ENCODE measurements at places on chromosomes 2 and 18.

- no peak for DNase-seq
These were observed 117.3 kb downstream of the GALR1 start for GRCh38 chr18:77366720-77367641.

GRCh38 chr2:207390302-207391095 lies 139.3 kb upstream of the CREB1 start:
- DNase-seq: no peak

- no peak for DNase-seq
These were observed 228.5 kb upstream of the ZEB2 start for GRCh38 chr2:144748443-144748842.

DNA sequence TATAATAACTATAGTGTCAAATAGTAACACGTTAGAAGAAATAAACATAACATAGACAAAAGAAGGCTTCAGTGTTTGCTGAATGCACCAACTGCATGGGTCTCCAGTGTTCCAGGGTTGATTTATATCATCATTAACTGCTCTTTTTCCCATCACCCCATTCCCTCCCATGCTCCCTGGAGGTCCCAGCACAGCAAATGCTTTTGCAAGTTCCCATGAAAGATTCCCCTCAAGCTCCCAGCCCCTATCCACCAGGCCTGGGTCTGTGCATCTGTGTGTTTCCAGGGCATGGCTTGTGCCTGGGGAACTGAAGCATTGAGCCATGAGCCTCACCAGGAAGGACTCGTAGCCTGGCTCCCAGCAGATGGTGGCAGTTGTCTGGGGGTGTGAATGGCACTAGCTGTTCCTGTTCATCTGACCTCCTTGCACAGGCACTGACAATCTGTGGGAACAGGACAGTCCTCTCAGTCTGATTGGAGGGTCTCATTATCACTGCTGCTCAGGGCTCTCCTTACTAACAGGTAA lies 164.6 kb upstream of the RMP24 start:
- no peak for DNase-seq

DNA sequence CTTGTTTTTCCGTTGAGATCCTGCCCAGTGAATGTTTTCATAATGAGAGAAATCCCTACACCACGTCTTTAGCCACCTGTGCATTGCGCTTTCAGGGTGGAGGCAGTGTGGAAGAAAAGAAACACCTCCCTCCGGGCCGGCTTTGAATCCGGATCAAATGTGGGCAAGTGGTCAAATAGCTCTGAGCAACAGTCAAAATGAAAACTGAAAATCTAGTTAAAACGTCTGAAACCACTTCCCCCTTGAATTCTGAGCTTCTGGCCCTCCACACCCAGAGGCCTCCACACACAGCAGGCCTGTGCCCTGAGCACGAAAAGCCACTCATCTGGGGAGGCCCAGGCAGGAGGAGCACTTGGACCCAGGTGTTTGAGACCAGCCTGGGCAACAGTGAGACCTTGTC lies 263.6 kb upstream of the SALL3 start:
- no peak for DNase-seq

- no peak for DNase-seq
These were observed 96.2 kb upstream of the SNTG2 start for GRCh38 chr2:854460-854859.

DNA sequence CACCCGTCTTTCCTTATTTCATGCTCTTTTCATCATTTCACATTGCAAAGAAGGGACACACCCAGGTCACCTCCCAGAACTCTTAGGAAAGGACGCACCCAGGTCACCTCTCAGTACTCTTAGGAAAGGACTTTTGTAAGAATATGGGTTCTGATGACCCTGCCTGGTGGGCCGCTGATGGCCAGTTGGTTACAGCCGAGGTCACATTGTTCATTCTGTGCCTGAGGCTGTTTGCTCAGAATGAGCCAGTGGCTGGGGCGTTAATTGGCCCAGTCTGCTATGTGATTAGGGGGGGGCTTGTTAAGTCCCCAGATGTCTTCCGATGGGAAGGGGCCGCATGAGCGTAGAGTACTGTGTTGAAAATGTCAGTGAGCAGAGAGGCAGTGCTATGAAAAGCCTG lies 9.4 kb downstream of the MLPH start:
- DNase-seq: no peak

DNA sequence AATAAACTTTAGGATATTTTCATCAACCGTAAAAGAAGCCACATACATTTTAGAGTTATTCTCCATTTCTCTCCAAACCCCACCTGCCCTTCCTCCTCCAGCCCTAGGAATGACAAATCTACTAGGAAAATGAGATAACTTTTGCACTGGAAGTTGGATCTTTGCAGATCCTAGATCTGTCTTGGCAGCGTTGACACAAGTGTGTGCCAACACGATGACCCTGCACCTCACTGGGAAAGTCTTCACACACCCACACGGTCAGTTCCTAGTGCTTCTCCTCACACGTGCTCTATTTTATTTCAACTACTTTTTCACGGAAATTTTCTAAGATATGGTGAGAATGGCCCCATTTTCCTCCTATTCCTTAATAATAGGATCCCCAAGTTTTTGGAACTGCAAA lies 14.1 kb upstream of the HPCAL1 start:
- no peak for DNase-seq

GRCh38 chr18:22624176-22624575 lies 206.5 kb upstream of the CTAGE1 start:
- DNase-seq: no peak

GRCh38 chr2:225137971-225138370 lies 95.7 kb upstream of the DOCK10 start:
- no peak for DNase-seq

- DNase-seq: no peak
These were observed 198.6 kb downstream of the MEMO1 start for GRCh38 chr2:31812051-31812798.

- no peak for DNase-seq
These were observed 229.4 kb upstream of the SMAD2 start for GRCh38 chr18:48159816-48160215.

GRCh38 chr2:109466674-109467575 lies 146.8 kb downstream of the SEPTIN10 start:
- DNase-seq: no peak

GRCh38 chr2:104977958-104978357 lies 59.9 kb upstream of the MRPS9 start:
- no peak for DNase-seq

DNA sequence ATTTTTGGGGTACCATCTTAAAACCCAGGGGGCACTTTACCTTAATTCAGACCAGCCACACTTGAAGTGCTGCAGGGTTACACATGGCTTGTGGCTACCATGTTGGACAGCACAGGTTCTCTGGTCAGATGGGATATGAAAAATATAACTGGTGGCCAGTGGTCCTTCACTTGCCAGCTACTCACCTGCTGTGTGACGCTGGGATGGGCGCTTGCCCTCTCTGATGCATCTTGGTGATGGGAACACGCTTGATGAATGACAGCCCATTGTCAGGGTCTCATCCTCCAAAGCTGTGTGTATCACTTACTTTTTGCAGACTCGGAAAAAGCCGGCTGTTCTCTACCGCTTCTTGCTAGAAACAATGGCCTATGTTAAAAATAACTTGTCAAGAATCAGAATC lies 22.5 kb downstream of the HJURP start:
- no peak for DNase-seq

DNA sequence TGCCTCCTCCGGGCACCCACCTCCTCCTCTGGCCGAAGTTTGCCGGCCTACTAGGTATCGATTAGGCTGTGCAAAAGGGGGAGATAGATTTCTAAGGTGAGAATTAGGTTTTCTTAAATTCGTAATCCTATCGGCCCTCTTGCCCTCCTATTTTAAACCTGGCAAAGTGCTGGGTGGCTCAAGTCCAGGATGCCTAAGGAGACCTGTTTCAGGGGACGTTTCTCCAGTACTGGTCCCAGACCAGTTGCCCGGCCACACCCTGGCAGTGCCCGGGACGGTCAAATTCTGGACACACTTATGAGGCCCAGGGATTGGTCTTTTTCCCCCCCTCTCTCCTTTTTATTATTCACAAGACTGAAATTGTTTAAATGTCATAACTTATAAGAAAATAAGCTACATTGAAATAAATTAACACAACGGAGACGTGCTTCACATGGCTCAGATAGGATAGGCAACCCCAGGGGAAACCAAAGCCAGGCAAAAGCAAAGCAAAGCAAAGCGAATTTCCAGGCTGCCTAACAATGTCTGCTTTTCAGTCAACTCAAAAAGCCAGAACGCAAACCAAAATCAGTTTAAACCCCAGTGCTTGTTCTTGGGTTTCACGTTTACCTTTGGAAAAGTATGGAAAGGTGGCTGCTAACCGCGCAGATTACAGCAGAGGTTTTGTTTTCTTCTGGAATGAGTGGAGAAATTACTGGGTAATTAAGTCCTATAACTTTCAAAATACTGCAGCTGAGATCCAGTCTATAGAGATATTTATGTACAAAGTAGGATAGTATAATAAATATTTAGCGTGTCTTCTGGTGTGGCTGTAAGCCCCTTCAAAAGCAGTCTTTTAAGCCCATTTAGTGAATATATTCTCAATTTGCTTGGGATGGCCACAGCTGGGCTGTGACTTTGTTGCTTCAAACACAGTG lies 3.0 kb downstream of the GBX2 start:
- DNase-seq: no peak

DNA sequence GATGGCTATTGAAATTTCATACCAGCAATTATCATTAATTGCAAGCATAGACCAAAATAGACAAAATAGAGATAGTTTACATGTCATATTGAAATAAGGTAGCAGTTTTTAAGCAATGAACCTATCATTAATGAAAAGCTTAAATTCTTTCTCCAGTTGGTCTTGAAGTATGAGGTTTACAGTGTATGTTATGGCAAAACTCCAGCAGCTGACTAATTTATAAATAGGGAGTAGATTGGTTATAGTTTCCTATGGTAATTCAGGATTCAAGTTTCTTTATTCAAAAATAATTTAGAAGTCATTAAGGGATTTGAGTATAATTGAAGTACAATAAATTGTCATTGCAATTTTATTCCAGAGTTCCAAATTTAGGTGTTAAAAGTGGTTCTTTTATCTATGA lies 69.6 kb upstream of the COL5A2 start:
- no peak for DNase-seq

DNA sequence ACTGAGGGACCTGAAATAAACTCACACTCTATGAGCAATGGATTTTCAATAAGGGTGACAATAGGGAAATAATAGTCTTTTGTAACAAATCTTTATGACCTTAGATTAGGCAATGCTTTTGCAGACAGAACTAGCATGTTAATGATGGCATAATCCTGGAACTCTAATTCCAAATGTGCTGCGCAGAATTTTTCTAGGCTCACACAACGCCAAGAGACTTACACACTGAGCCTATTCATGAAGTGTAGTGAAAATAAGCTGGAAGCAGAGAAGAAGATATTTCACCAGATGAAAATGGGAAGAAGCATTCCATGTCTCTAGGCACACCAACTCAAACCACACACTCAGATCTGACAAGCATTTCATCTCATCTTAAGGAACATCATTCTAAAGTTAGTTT lies 178.5 kb downstream of the L3MBTL4 start:
- no peak for DNase-seq

Data from stimulated activated CD8-positive, alpha-beta memory T cell treated with anti-CD3 and anti-CD28 coated beads, Interleukin-4, amount 100 ng/mL, for 4 hours (primary cell).